Breast epithelium (tissue), 4 donors: ENCODE measurements at places on chromosomes 4 and X. TPM values are rescaled to one million over a fixed set of nuclear protein-coding genes. Genes with fewer than 3 reads are reported as not detected.

- no peaks in the 10 kb centered on the region for H3K27me3 ChIP-seq
- no peaks in the 10 kb centered on the region for H3K36me3 ChIP-seq
- peaks cover 9% of the 10 kb centered on the region for H3K4me1 ChIP-seq
- DNase-seq: no peak
- peak overlapping the region; percentile 87 for H3K4me3 ChIP-seq
- H3K27ac ChIP-seq: peak overlapping the region; percentile 40
Observed at GRCh38 chr4:53365121-53365485, 758 bp downstream of the SCFD2 start.

- no peak overlapping the region for H3K27ac ChIP-seq
- H3K27me3 ChIP-seq: no peaks in the 10 kb centered on the region
- no peaks in the 10 kb centered on the region for H3K36me3 ChIP-seq
- H3K4me3 ChIP-seq: no peak overlapping the region
- no peaks in the 10 kb centered on the region for H3K4me1 ChIP-seq
Observed at GRCh38 chr4:155787113-155787710, 28.4 kb downstream of the GUCY1B1 start.

DNA sequence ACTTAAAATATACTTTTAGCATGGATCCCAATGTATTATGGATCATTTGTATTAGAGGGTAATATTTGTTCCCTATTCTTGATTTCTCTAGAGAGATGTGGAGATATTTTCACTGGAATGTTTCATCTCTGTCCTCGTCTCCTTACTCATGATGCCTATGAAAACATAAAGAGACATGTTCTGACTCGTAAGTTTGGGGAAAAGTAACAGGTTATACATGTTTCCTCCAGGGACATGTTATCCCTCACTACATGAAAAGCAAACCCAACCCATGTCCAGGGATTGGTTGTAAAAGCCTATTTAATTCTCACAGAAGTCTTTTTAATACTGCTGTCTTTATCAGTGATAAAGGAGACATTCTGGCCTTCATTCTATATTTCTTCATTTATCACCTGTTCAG, 621.4 kb downstream of the GABRG1 start:
- H3K36me3 ChIP-seq: no peaks in the 10 kb centered on the region
- H3K4me3 ChIP-seq: no peak overlapping the region
- no peak for DNase-seq
- no peaks in the 10 kb centered on the region for H3K27me3 ChIP-seq
- no peaks in the 10 kb centered on the region for H3K4me1 ChIP-seq
- no peak overlapping the region for H3K27ac ChIP-seq

DNA sequence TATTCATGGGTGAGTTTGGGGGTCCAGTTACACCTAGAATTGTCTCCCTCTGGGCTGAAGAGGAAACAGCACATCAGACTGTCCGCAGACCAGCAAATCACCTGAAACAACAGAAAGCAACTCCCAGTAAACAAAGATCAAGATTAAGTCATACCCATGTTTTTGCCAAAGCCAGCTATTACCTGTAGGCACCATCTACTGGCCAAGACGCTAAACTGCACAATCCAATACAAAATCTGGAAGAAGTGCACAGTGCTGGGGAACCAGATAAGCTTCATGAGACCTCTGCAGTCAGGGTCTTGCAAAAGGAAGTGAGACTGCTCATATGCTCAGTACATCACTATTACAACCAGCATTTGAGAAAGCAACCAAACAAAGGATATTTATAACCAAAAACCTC, 157.5 kb upstream of the ITM2A start:
- no peaks in the 10 kb centered on the region for H3K27me3 ChIP-seq
- H3K4me1 ChIP-seq: no peaks in the 10 kb centered on the region
- no peaks in the 10 kb centered on the region for H3K36me3 ChIP-seq

- no peak for DNase-seq
- no peaks in the 10 kb centered on the region for H3K4me1 ChIP-seq
- H3K36me3 ChIP-seq: no peaks in the 10 kb centered on the region
- H3K27me3 ChIP-seq: no peaks in the 10 kb centered on the region
- H3K4me3 ChIP-seq: no peak overlapping the region
- no peak overlapping the region for H3K27ac ChIP-seq
Observed at GRCh38 chr4:96352051-96352517, 512.2 kb downstream of the PDHA2 start.

- no peaks in the 10 kb centered on the region for H3K4me1 ChIP-seq
- H3K36me3 ChIP-seq: no peaks in the 10 kb centered on the region
- DNase-seq: no peak
- no peak overlapping the region for H3K4me3 ChIP-seq
- H3K27me3 ChIP-seq: peaks cover 33% of the 10 kb centered on the region
Observed at GRCh38 chrX:38341442-38341841, 11.0 kb upstream of the OTC start.

DNA sequence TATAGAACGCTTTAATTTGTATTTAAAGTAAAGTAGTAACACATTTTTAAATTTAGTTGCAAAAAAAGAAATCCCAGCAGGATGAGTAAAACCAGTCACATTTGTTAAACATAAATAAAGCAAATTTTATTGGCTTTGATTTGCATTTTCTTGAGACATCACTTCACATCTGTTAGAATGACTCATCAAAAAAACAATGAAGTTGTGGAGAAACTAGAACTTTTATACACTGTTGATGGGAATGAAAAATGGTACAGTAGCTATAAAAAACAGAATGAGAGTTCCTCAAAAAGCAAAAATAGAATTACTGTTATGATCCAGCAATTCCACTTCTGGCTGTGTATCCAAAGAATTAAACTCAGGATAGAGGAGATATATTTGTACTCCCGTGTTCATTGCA, 454.0 kb upstream of the KLHL4 start:
- no peaks in the 10 kb centered on the region for H3K4me1 ChIP-seq
- no peak overlapping the region for H3K4me3 ChIP-seq
- DNase-seq: no peak
- H3K27me3 ChIP-seq: peaks cover 7% of the 10 kb centered on the region
- no peaks in the 10 kb centered on the region for H3K36me3 ChIP-seq
- H3K27ac ChIP-seq: no peak overlapping the region

DNA sequence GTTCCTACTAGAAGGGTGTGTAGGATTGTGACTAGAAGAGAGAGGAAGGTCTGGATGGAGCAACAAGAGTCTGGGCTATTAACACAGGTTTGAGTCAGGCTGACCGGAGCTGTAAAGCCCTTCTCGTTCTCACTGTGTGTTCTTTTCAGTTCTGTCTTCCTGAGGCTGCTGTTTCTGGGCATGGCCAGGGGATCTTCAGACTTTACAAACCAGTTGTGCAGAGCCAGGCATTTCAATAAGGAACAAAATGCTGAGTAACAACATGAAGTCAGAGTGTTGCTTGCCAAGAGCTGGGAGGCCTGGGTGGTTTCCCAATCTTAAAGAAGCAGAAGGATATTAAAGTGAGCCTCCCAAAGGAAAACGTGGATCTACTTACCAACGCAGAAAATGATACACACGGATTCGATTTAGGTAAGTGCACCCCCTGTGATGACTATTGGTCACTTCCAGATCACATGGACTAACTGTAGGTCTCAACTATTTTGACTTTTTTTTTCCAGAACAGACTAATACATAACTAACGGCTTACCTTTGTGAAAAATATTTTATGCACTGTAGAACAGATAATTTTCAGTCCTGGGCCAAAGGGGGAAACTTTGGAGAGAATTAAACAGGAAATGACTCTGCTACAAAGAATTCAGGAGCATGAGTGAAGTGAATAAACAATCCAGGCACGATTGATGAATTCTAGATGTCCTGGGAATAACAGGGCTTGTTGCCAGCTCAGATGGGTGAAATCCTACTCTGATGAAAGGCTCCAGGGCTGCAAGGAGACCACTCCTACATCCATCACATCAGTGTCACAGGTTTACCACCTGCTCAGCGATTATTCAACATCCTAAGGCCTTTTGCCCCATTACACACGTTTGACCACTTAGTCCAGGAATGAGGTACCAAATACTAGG, 94.5 kb downstream of the ANXA3 start:
- peak; percentile 77 for DNase-seq
- H3K4me1 ChIP-seq: peaks cover 5% of the 10 kb centered on the region
- H3K36me3 ChIP-seq: no peaks in the 10 kb centered on the region
- H3K27me3 ChIP-seq: no peaks in the 10 kb centered on the region

- DNase-seq: no peak
- H3K27ac ChIP-seq: no peak overlapping the region
- H3K27me3 ChIP-seq: no peaks in the 10 kb centered on the region
- no peaks in the 10 kb centered on the region for H3K4me1 ChIP-seq
Observed at GRCh38 chr4:180636696-180637404, 1606.4 kb upstream of the TENM3 start.

DNA sequence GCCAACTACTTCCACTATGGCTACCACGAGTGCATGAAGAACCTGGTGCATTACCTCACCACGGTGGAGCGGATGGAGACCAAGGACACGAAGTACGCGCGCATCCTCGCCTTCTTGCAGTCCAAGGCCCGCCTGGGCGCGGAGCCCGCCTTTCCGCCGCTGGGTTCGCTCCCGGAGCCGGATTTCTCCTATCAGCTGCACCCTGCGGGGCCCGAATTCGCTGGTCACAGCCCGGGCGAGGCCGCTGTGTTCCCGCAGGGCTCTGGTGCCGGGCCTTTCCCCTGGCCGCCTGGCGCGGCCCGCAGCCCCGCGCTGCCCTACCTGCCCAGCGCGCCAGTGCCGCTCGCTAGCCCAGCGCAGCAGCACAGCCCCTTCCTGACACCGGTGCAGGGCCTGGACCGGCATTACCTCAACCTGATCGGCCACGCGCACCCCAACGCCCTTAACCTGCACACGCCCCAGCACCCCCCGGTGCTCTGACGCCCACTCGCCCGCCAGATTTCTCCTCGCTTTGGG, 2.1 kb downstream of the HELT start:
- no peaks in the 10 kb centered on the region for H3K36me3 ChIP-seq
- H3K4me3 ChIP-seq: no peak overlapping the region
- no peaks in the 10 kb centered on the region for H3K4me1 ChIP-seq
- H3K27me3 ChIP-seq: peaks cover 78% of the 10 kb centered on the region
- H3K27ac ChIP-seq: no peak overlapping the region

DNA sequence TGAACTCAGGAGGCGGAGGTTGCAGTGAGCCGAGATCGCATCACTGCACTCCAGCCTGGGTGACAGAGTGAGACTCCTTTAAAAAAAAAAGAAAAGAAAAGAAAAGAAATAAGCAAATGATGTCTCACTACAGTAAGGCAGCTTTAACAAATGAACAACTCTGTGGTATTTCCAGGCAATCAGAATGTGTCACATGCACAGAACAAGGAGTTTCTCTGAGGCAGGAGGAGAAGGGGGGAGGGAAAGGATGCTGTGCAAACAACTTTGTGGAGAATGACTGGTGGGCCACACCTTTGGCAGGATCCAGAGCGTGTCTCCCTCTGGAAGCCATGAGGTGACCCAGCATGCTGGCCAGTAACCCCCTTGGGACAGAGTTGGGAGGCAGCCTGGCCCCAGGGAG, 57.6 kb downstream of the RAI2 start:
- no peak overlapping the region for H3K27ac ChIP-seq
- no peaks in the 10 kb centered on the region for H3K27me3 ChIP-seq
- no peak for DNase-seq
- H3K36me3 ChIP-seq: no peaks in the 10 kb centered on the region
- no peak overlapping the region for H3K4me3 ChIP-seq
- H3K4me1 ChIP-seq: no peaks in the 10 kb centered on the region

DNA sequence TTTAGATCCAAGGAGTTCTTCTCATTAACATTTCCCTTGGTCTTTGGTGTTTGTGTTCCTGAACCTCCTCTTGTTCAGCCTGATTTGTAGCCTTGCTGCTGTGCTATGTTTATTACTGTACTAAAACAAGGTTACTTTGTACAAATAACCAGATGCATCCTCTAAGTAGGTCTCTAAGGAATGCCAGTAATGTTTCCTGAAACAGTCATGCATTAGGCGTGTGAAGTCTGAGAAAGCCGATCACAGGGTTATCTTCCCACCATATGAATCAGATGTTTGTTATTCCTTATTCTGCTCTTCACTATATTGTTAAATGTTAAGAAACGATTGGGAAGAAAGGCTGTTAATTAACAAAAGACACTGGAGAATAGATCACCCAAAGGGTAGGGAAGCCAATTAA, 66.9 kb downstream of the GALNTL6 start:
- H3K4me3 ChIP-seq: no peak overlapping the region
- no peaks in the 10 kb centered on the region for H3K36me3 ChIP-seq
- no peak for DNase-seq
- H3K4me1 ChIP-seq: no peaks in the 10 kb centered on the region
- no peaks in the 10 kb centered on the region for H3K27me3 ChIP-seq
- H3K27ac ChIP-seq: no peak overlapping the region

GRCh38 chr4:105572296-105572695, 19.9 kb downstream of the ARHGEF38 start:
- H3K4me1 ChIP-seq: no peaks in the 10 kb centered on the region
- no peak for DNase-seq
- no peak overlapping the region for H3K4me3 ChIP-seq

DNA sequence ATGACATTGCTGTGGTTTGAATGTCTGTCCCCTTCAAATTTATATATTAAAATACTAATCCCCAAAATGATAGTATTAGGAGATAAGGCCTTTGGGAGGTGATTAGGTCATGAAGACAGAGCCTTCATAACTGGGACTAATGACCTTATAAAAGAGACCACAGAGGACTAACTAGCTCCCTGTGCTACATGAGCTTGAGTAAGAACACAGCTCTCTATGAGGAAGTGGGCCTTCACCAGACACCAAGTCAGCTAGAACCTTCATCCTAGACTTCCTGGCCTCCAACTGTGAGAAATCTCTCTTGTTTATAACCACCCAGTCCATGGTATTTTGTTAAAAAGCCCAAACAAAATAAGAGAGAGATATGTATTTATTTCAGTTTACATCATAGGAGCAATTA, 242.2 kb upstream of the CTSO start:
- no peaks in the 10 kb centered on the region for H3K36me3 ChIP-seq
- no peaks in the 10 kb centered on the region for H3K4me1 ChIP-seq
- no peak overlapping the region for H3K27ac ChIP-seq
- DNase-seq: no peak
- no peaks in the 10 kb centered on the region for H3K27me3 ChIP-seq

- DNase-seq: no peak
- no peaks in the 10 kb centered on the region for H3K4me1 ChIP-seq
- no peaks in the 10 kb centered on the region for H3K36me3 ChIP-seq
- H3K27me3 ChIP-seq: no peaks in the 10 kb centered on the region
- H3K27ac ChIP-seq: no peak overlapping the region
Observed at GRCh38 chr4:95106408-95106928, 348.7 kb downstream of the BMPR1B start.

GRCh38 chr4:31807036-31807435, 1086.9 kb downstream of the PCDH7 start:
- DNase-seq: no peak
- no peaks in the 10 kb centered on the region for H3K4me1 ChIP-seq
- H3K27me3 ChIP-seq: no peaks in the 10 kb centered on the region
- no peak overlapping the region for H3K4me3 ChIP-seq
- H3K27ac ChIP-seq: no peak overlapping the region

GRCh38 chr4:115121351-115122043, 8.1 kb upstream of the NDST4 start:
- H3K27ac ChIP-seq: no peak overlapping the region
- no peaks in the 10 kb centered on the region for H3K36me3 ChIP-seq
- DNase-seq: no peak
- no peak overlapping the region for H3K4me3 ChIP-seq
- no peaks in the 10 kb centered on the region for H3K27me3 ChIP-seq

IBSP gene
- total RNA-seq: not detected

GAGE2A gene
- not detected for total RNA-seq

HCCS gene
- 7.9 TPM for total RNA-seq

SPARCL1 gene
- total RNA-seq: 368 TPM

USP17L17 gene
- not detected for total RNA-seq

AMTN gene
- total RNA-seq: not detected

PAGE1 gene
- not detected for total RNA-seq
